Gastrocnemius medialis (tissue), 4 donors: ENCODE measurements at places on chromosomes 12 and 14. TPM values are rescaled to one million over a fixed set of nuclear protein-coding genes. Genes with fewer than 3 reads are reported as not detected.

DNA sequence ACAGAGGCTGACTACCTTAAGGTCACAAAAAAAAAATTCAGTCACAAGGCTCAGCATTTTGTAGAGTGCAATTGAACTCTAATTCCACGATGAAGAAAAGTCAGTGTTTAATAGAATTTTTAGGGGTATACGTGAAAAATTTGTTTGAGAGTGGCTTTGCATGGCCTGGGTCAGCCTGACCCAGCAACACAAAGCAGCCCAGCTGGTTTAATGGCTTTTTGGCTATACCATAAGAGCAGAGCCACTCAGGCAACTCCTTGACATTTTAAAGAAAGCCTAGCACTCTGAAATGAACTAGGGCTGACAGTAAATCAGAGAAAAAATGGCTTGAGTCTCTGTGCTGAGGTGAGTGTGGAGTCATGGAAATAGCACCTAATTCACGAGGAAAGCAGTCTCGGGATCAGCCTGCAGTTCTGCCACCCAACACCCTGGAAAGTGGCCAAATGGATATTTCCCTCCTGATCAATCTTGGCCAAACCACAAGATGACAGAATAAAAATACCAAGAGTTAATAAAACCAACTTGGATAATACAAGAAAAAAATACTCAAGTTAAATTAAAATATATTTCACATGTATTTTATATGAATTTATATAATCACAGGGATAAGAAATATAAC lies 59.5 kb downstream of the GALNT4 start:
- DNase-seq: no peak
- no peak overlapping the region for H3K4me3 ChIP-seq
- no peaks in the 10 kb centered on the region for H3K4me1 ChIP-seq

DNA sequence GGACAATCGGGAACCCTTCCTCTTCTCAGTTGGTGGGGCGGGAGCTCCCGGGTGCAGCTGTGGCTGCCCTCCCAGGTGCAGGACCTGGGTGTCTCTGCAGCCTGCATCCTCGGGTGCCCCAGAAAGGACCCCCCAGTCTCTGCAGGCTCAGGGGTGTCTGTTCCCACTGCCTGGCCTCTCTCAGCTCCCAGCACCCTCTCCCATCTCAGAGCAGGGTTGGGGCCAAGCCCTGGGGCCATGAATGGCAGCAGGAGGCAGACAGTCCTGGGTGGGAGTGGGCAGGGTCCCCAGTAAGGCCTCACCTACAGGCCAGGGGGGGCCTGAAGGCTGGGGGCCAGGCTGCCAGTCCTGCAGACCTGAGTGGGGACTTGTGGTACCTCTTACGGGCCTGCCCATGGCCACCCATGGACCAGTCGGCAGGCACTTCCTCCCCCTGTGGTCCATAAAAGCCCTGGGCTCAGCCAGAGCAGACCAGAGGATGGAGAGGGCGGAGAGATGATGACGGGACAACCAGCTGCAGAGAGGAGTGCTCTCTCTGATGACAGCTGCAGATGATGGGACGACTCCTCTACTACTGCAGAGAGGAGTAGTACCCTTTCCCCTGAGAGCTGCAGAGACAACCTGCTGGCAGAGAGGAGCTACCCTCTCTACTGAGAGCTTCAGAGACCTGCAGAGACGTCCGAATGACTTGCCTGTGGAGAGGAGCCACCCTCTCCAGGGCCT lies 26.6 kb downstream of the TCHP start:
- peaks cover 10% of the 10 kb centered on the region for H3K4me1 ChIP-seq
- no peak overlapping the region for H3K27ac ChIP-seq
- peaks cover 28% of the 10 kb centered on the region for H3K36me3 ChIP-seq
- H3K27me3 ChIP-seq: no peaks in the 10 kb centered on the region

DNA sequence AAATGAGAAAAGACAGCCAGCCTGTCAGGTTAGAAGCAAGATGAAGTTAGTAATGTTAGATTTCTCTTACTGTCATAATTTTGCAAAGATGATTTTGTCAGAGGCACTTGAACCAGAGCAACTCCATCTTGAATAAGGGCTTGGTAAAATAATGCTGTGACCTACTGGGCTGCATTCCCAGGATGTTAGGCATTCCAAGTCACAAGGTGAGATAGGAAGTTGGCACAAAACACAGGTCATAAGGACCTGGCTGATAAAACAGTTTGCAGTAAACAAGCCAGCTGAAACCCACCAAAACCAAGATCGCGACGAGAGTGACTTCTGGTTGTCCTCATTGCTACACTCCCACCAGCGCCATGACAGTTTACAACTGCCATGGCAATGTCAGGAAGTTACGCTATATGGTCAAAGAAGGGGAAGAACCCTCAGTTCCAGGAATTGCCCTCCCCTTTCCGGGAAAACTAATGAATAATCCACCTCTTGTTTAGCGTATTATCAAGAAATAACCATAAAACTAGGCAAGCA lies 1313.5 kb upstream of the TMEM132C start:
- no peaks in the 10 kb centered on the region for H3K36me3 ChIP-seq
- H3K27ac ChIP-seq: no peak overlapping the region
- no peak for DNase-seq
- H3K27me3 ChIP-seq: no peaks in the 10 kb centered on the region
- H3K4me3 ChIP-seq: no peak overlapping the region
- H3K4me1 ChIP-seq: no peaks in the 10 kb centered on the region

DNA sequence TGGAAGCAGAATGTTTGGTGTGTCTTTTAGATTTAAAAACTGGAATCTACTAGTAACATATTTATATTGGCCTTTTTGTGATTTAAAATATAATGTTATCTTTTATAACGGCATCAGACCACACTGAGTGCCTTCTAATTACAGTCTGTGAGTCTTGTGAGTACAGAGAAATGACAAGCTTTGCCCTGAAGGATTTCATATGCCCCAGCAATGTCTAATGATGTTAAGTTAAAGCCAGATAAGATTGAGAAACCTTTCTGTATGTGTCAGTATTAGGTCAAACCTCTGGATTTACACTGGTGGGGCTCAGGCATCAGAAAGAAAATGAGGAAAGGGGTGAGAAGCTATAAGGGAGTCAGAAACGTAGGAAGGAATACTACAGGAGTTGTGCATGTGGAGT lies 25.2 kb downstream of the PLEKHA5 start:
- H3K36me3 ChIP-seq: no peaks in the 10 kb centered on the region
- no peak overlapping the region for H3K27ac ChIP-seq
- no peak overlapping the region for H3K4me3 ChIP-seq
- no peak for DNase-seq

GRCh38 chr14:72887514-72887913 lies 6.4 kb downstream of the DPF3 start:
- no peaks in the 10 kb centered on the region for H3K27me3 ChIP-seq
- H3K4me1 ChIP-seq: peaks cover 71% of the 10 kb centered on the region
- H3K4me3 ChIP-seq: no peak overlapping the region
- H3K36me3 ChIP-seq: no peaks in the 10 kb centered on the region
- no peak for DNase-seq
- H3K27ac ChIP-seq: peak overlapping the region; percentile 26

GRCh38 chr12:52686063-52686462 lies 5.9 kb upstream of the KRT1 start:
- no peak overlapping the region for H3K4me3 ChIP-seq

DNA sequence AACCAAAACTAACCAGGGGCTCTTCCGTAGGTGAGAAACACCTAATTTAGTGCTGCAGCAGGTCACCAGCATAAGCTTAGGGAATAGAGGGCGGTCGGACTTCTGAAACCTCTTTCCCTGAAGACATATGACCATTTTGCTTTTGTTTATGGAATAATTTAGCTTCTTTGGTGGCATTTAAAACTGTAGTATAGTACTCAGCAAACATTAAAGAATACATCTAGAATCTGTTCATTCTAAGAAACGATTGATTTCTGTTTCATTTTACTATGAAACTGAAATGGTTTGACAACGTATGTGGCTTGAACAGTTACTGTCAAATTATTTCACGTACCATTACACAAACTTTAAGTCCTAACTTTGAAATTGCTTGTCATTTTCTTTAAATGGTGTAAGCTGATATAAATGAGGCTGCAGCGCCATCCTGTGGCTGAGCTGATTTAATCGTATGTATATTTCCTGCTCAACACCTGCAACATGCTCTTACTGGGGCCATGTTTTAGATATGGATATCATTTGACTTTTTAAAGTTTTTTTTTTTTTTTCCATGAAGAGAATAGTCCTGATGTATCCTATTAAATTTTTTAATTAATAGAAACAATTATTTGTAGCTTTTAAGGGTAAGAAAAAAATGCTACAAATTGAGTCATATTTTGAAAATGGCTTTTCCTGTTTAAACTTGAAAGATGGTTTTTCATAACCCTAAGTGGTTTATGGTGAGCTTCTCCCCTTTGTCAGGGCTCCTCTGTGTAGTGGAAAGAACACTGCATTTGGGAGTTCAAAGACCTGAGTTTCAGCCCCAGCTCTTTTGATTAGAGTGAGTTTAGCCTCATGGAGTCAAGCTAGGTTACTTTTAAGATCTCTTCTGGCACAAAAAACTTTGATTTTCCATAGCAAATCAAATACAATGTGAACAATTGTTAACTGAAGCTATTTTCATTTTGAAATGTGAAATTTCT lies 27.4 kb downstream of the CFAP54 start:
- no peak overlapping the region for H3K27ac ChIP-seq
- H3K27me3 ChIP-seq: no peaks in the 10 kb centered on the region
- no peaks in the 10 kb centered on the region for H3K4me1 ChIP-seq
- peak; percentile 32 for DNase-seq

- H3K27ac ChIP-seq: no peak overlapping the region
- H3K36me3 ChIP-seq: no peaks in the 10 kb centered on the region
- H3K4me3 ChIP-seq: no peak overlapping the region
- no peaks in the 10 kb centered on the region for H3K27me3 ChIP-seq
- no peak for DNase-seq
- no peaks in the 10 kb centered on the region for H3K4me1 ChIP-seq
Observed at GRCh38 chr12:52486166-52487105, 6.6 kb downstream of the KRT6A start.

DNA sequence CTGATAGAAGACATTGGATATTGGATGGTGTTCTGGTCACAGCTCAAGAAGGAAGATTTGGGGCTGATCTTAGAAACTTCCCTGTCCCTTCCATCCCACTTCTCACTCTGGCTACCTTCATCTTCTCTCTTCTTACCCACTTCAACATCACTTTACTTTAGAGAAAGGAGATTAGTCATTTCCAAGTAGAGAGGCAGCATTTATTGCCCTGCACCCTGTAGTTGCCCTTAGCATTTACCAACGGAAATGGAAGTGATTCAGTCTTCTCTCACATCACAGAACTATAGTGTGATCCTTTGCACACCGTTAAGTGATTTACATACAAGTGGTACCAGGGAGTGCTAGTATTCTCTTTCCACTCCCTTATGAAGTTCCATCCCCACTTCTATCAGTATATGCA lies 52.4 kb downstream of the PHLDA1 start:
- H3K4me1 ChIP-seq: peaks cover 8% of the 10 kb centered on the region
- DNase-seq: no peak
- H3K27ac ChIP-seq: no peak overlapping the region
- H3K27me3 ChIP-seq: no peaks in the 10 kb centered on the region

- no peak for DNase-seq
- no peak overlapping the region for H3K4me3 ChIP-seq
- H3K4me1 ChIP-seq: no peaks in the 10 kb centered on the region
- no peaks in the 10 kb centered on the region for H3K27me3 ChIP-seq
- no peak overlapping the region for H3K27ac ChIP-seq
Observed at GRCh38 chr14:58882577-58883018, 244.8 kb downstream of the DACT1 start.

DNA sequence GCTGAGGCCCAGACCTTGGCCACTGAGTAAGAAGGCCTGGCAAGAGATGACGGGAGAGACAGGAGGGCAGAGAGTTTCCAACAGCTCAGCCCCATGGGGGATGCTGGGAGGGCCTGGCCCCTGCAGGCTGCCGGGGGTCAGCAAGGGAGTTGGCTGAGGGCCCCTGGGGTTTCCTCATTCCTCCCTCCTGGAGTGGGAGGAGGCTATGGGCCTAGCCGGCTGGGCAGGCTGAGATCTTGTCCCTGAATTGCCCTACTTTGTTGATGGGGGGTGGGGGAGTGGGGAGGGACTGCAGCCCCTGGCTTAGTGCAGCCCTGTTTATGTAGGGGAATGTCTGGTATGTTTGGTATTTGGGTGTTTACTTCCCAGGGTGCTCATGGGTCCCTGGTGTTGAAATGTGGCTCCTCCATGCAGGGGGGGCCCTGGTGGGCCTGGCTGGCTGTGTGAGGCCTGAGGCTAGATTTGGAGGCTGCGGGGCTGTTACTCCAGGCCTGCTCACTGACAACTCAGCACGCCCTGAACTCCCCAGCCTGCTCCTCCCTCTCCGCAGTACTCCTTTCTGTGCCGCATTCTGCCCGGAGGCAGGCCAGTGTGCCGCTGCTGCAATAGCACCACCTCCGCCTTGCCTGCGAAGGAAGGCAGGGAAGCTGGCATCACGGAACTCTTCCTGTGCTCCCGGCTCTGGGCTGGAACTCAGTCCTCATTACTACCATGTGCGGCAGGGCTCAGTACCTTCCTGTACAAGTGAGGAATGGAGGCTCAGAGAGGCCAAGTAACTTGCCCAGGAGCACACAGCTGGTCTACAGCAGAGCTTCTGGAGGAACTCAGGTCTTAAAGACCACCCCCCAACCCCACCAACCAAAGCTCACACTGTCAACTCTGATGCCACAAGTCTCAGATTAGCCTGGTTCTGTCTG lies 25.3 kb downstream of the JDP2 start:
- peak; percentile 65 for DNase-seq
- H3K36me3 ChIP-seq: no peaks in the 10 kb centered on the region
- peak overlapping the region; percentile 93 for H3K27ac ChIP-seq
- peaks cover 95% of the 10 kb centered on the region for H3K4me1 ChIP-seq

DNA sequence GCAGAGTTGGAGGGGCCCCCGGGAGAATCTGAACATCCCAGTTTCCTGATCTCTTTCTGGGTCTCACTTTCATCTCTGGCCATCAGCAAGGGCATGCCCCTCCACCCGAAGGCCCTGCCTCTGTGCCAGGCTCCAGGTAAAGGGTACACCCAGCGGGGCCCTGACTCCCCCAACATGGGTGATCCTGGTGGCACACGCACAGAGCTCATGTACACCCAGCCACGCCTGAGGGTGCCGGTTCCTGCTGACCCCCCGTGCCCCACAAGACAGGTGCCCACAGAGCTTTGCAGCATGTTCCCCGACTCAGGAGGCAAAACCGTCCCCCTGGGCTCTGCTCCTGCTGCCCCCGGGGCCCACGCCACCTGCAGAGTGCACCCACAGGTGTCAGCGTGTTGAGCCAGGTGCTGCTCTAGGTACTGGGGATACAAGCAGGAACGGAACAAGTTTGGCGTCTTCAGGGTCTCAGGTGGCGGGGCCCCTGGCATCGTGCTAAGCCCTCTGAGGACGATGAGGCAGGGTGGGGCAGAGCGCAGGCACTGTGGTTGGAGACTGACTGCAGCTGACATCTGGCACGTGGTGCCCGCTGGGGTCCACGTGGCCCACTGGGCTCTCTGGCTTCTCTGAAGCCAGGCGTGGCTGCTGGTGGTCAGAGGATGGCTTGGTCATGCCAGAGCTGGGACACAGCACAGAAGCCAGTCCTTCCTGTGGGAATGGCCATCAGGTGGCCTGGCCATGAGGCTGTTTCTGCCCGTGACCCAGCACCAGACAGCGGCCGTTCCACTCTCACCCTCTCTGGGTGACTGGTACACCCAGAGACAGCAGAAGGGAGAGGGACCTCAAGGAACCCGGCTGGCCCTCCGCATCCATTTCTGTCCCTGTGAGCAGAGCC lies 13.8 kb downstream of the BAG5 start:
- no peak overlapping the region for H3K27ac ChIP-seq
- H3K27me3 ChIP-seq: no peaks in the 10 kb centered on the region
- H3K4me1 ChIP-seq: peaks cover 57% of the 10 kb centered on the region
- H3K36me3 ChIP-seq: no peaks in the 10 kb centered on the region
- DNase-seq: no peak
- no peak overlapping the region for H3K4me3 ChIP-seq

DIO2 gene
- 5.5 TPM for total RNA-seq

PRPF39 gene
- total RNA-seq: 12.2 TPM

KRT2 gene
- total RNA-seq: not detected

C12orf54 gene
- not detected for total RNA-seq
